ENCODE measurements at places on chromosomes 7 and 10. TPM values are rescaled to one million over a fixed set of nuclear protein-coding genes. Genes with fewer than 3 reads are reported as not detected.

TRIM24 gene
- total RNA-seq = 66.8 TPM

EN2 gene
- total RNA-seq = 0.94 TPM

NOD1 gene
- total RNA-seq = 10.9 TPM

EEPD1 gene
- 35.8 TPM for total RNA-seq

TRPV5 gene
- not detected for total RNA-seq

SOSTDC1 gene
- 6.0 TPM for total RNA-seq

NANOS1 gene
- 14.4 TPM for total RNA-seq

NPFFR1 gene
- not detected for total RNA-seq

EGR2 gene
- total RNA-seq = 17.6 TPM

MSS51 gene
- total RNA-seq = 1.8 TPM

ARHGAP19 gene
- total RNA-seq = 7.3 TPM

TASOR2 gene
- 64.1 TPM for total RNA-seq

DRGX gene
- 0.22 TPM for total RNA-seq

INA gene
- 9.4 TPM for total RNA-seq

STK31 gene
- total RNA-seq = 0.74 TPM

NACAD gene
- 7.3 TPM for total RNA-seq

ZP3 gene
- not detected for total RNA-seq

PPP1R17 gene
- 4.5 TPM for total RNA-seq

C10orf67 gene
- total RNA-seq = 0.17 TPM

TEX47 gene
- total RNA-seq = not detected

MGMT gene
- total RNA-seq = 13.5 TPM

CAV1 gene
- 56.1 TPM for total RNA-seq

FKBP14 gene
- 18.3 TPM for total RNA-seq

DYDC1 gene
- 0.46 TPM for total RNA-seq

ACTR3C gene
- 8.7 TPM for total RNA-seq

GSTO2 gene
- total RNA-seq = 8.2 TPM

POU6F2 gene
- 2.0 TPM for total RNA-seq

AKR1C4 gene
- 2.0 TPM for total RNA-seq

TRA2A gene
- total RNA-seq = 97.9 TPM

TUBB8 gene
- 0.46 TPM for total RNA-seq

ODAD2 gene
- 0.14 TPM for total RNA-seq

LIPN gene
- total RNA-seq = 0.24 TPM

SLC13A1 gene
- 0.07 TPM for total RNA-seq

PIK3AP1 gene
- total RNA-seq = 3.7 TPM

KLHDC10 gene
- total RNA-seq = 43.6 TPM

OR2A12 gene
- not detected for total RNA-seq

LRRTM3 gene
- total RNA-seq = 2.5 TPM

SORCS1 gene
- total RNA-seq = 5.4 TPM

TFR2 gene
- total RNA-seq = 2.5 TPM

SNX10 gene
- 1.8 TPM for total RNA-seq

GRM3 gene
- total RNA-seq = 0.46 TPM

GIMAP2 gene
- total RNA-seq = not detected

MMD2 gene
- not detected for total RNA-seq

NFE2L3 gene
- total RNA-seq = 10.5 TPM

TCF7L2 gene
- total RNA-seq = 25.1 TPM

HEPACAM2 gene
- 55.7 TPM for total RNA-seq

ASZ1 gene
- total RNA-seq = not detected

ZNF32 gene
- total RNA-seq = 41.8 TPM
